Adrenal gland (tissue), 19 donors: ENCODE measurements at places on chromosomes 13 and 19.

DNA sequence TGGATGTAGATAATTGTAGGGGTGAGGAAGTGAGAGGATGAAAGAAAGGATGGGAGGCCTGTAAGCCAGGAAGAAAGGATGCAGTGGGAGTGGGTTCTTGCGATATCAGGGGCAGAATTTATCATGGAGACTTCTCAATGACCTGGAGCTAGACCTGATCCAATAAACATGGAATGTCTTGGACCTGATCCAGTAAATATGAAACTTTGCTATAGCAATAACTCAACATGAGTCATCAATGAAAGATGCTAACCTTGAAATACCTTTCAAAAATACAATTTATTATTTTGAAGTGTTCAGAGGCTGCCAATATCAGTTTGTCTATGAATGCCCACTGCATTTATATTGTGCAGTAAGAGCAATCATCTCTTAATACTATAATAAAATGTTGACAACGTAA, 279.5 kb downstream of the POU4F1 start:
- no peak for DNase-seq

DNA sequence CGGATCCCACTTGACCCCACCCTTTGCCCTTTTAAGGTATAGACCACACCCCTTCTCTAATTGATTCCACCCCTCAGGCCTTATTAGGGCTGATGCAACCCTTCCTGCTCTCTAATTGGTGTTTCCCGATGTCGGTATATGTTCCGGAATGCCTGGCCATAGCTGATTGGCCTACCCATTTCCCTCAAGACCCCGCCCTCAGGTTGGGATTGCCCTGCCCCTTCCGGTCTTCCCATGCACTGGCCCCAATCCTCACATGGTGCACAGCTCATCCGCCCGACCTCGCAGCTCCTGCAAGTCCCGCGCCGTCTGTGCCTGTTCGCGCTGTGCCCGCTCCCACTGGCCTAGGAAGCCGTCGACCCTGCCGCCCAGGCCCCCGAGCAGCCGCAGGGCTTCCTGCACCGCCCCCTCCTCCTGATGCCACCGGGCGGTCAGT, 18.1 kb downstream of the TSKS start:
- no peak for DNase-seq

DNA sequence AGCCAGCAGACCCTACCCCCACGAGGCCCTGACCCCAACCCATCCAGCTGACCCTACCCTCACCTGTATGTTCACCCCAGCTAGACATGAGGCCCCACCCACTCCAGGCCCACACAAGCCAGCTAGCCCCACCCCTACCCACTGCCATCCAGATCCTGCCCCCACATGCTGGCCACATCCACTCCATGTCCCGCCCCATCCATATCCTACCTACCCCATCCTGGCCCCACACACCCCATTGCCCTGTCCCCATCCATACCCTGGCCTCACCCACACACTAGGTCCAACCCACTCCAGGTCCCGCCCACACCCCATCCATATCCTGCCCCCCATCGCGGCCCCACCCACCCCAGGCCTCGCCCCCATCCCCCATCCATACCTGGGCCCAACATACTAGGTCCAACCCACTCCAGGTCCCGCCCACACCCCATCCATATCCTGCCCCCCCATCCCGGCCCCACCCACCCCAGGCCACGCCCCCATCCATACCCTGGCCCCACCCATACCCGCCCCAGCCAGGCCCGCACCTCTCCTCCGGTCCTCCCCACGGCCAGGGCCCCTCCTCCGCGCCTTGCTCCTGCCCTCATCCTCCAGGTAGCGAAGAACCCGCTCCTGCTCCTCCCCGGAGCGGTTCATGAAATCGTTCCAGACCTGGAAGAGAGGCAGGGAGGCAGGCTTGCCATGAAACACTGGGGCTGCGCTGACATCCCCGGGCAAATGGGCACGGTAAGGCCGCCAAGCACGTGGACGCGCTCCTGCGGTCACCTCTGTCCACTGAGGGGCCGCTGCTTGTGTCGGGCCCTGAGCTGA, 7.2 kb downstream of the RNU6-9 start:
- no peak for DNase-seq

DNA sequence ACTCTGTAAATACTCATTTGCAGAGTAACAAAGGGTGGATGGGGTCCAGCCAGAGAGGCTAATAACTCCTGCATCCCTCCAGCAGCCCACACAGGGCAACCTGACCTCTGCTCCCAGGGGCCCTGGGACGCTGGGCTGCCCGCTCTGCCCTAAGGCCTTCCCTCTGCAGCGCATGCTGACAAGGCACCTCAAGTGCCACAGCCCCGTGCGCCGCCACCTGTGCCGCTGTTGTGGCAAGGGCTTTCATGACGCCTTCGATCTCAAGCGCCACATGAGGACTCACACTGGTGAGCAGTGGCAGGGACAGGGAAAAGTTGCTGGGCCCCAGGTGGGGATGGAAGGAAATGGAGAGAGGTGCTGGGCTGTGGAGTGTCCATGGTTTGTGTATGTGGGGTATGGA, 1.7 kb downstream of the OVOL3 start:
- DNase-seq = no peak

DNA sequence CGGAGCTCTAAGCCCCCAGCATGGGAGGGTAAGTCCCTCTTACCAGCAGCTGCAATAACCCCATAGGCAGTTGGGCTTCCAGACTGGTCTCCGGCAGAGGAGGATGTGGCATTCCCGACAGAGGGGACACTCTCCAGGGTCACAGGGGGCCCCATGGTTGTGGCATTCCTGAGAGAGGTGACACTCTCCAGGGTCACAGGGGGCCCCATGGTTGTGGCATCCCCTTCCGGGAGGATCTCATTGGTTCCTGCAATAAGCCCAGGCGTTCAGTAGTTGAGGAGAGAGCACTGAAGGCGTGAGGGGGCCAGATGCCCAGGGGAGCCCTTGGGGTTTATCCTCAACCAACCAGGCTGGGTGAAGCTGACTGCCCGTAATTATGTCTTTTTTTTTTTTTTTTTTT, 5.4 kb downstream of the CD320 start:
- DNase-seq = peak; percentile 48

DNA sequence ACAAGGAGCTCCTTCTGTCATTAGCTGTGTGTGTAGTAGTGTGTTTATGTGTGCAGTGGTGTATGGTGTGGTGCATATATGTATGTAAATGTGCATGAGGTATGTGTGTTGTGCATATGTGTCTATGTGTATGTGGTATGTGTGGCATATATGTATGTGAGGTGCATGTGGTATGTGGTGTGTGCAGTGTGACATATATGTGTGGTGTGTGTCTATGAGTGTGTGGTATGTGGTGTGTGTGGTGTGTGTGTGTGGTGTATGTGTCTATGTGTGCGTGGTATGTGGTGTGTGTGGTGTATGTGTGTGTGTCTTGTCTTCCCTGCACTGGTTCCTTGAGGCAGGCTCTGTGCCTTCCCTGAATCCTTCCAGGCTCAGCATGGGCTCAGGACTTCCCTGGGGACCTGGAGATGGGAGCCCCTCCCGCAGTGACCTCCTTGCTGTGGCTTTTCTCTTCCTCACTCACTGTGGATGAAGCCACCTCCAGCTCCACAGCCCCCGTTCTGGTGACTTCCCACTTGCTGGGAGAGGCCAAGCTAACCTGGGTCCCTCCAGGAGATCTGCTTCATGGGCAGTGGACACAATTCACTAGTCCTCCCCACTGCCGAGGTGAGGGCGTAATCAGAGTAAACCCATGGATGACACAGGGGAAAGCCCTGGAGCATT, 64.2 kb downstream of the CCDC70 start:
- no peak for DNase-seq

DNA sequence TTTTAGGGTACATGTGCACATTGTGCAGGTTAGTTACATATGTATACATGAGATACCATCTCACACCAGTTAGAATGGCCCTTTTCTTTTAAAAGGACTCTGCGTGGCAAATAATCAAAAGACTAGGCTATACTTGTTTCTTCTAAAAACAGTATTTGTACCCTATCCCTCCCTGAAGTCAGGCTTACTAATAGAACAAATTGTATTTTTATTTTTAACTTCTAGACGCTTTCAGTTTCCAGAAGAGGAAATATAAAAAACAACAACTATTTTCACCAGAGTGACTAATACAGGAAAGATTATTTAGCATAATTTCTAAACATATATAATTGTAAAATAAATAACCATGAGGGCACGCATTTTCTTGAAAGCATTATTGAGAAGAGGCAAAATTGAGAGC, 83.6 kb downstream of the ITGBL1 start:
- DNase-seq = no peak

DNA sequence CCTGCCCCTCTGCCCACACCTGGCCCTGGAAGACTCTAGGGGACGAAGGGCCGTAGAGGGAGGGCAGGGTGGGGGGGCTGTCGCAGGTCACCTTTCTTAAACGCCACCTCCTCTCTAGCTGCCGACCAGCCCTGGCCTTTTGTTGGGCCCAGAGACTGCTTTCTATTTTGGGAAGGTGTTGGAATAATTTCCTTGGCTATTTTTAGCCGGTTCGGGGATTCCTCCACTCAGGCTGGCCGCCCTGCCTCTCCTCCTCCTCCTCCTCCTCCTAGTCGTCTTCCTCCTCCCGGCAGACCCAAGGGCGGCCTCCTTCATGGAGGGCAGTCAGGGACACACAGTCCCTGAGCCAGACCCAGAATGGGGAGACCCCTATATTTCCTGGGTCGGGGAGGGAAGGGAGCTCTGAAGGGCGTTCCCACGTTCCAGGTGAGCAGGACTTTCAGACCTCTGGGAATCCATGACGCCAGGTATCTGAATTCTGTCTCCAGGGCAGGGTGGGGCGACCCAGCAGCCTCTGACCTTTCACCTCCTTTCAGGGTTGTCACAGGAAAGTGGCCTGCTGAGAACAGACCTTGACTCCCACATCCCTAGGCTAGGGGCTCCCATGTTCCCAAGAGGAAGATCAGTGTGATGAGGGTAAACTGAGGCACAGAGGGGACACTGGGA, 19.9 kb downstream of the GADD45B start:
- peak; percentile 69 for DNase-seq

- no peak for DNase-seq
Measured at GRCh38 chr13:44583137-44583536, 7.0 kb upstream of the TSC22D1 start.

DNA sequence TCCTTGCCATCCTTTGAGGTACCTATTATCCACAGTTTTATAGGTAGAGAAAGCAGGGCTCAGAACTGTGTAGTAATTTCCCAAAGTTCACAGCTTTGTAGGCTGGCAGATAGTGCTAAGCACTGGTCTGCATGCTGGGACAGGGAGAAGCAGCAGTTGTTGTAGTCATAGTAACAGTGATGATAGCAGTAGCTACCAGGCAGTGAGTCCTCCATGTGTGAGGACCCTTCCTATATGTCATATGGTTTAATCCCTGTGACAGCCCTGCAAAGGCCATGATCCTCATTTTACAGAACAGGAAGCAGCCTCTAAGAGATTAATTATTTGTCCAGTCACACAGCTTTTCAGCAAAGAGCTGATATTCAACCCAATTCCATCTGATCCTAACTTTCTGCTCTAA, 21.0 kb downstream of the SERP2 start:
- no peak for DNase-seq

DNA sequence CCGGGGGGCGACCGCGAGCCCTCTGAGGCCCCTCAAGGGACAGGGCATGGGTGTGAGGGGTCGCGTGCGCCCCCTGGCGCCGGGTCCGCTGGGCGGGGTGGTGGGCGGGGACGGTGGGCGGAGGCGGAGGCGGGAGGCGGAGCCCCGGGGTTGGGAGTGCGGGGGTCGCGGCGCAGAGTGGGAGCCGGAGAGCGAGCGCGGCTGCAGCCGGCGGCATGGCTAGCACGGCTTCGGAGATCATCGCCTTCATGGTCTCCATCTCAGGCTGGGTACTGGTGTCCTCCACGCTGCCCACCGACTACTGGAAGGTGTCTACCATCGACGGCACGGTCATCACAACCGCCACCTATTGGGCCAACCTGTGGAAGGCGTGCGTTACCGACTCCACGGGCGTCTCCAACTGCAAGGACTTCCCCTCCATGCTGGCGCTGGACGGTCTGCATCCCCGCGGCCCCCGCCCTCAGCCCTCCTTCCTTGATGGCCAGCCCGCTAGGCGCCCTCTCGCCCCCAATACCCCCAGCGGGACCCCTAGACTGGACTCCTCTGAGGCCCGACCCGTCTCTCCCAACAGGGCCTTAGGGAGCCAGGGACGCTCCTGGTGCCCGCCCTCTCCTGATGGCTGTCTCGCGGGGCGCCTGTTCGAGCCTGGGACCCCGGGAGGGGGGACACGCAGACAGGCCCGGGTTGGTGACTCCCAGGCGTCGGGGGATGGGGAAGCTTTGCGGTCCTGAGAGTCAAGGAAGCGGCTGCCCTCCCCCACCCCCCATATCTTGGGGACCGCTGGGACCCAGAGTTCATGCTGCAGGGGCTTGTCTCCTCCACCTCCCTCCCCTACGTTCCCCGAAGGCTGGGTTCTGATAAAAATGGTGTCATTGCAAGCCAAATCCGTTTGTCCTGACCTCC, at the start of gene CLDN10:
Gene CLDN10, plus strand, starts transcription at position 182 of the 903 bp plus-strand sequence. Its CDS starts 34 bp downstream, at position 216.
- DNase-seq = no peak

DNA sequence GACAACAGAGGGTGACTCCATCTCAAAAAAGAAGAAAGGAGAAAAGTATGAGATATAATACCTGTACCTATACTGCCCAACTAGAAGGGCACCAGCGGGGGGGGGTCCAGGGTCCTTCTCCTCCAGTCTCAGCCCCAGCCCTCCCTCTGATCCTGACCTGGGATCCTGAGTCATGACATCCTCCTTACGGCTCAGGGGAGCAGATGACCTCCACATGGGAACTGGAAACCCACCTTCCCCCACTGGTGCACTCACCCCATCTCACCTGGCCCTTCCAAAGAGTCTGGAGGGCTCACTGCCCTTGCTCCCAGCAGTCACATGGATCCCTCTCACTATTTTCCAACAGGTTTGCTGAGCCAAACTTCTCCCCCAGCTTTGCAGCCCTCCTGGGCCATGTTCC, 24.2 kb downstream of the TUBA3C start:
- DNase-seq = no peak

DNA sequence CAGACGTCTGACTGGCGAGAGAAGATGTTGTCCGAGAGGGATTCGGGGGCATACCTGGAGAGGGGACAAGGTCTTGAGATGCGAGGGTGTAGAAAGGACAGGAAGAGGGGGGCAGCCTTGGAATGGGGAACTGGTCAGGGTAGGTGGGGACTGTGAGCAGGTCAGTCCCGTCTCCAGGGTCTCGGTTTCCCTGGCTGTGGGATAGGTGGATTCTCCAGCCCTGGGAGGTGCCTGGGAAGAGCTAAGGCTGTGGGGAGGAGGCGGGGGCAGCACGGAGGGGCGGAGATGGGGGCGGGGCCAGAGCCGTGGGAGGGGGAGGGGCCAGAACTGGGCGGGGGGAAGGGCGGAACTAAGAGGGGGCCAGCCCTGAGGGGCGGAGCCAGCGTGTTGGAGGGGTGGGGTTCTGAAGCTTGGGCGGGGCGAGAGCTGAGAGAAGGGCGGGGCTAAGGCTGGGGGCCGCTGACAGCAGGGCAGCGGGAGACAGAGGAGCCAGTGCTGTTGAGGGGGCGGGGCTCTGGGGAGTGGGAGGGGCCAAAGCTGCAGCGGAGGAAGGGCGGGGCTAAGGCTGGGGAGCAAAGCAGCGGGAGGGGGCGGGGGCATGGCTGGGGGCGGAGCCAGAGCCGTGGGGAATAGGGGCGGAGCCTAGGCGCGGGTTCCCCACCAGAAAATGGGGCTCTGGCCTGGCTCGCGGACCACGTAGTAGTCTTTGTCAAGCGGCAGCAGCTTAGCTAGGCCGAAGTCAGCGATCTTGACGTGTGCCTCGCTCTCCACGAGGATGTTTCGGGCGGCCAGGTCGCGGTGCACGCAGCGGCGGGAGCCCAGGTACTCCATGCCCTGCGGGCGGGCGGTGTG, 9.5 kb upstream of the INSL3 start:
- DNase-seq = peak; percentile 68

GRCh38 chr13:53045189-53045588, 16.6 kb downstream of the OLFM4 start:
- no peak for DNase-seq

- no peak for DNase-seq
Measured at GRCh38 chr13:105991131-105991530, 544.3 kb downstream of the EFNB2 start.

- no peak for DNase-seq
Measured at GRCh38 chr19:44557933-44558332, 28.5 kb upstream of the CEACAM20 start.
